Activated naive CD8-positive, alpha-beta T cell treated with anti-CD3 and anti-CD28 coated beads, Interleukin-2, amount 50 U/mL, for 16 hours (primary cell): ENCODE measurements at places on chromosomes 16 and 17.

- DNase-seq: no peak
These were observed 256.9 kb downstream of the C16orf95 start for GRCh38 chr16:87060034-87060986.

- no peak for DNase-seq
These were observed 241.7 kb downstream of the SOX9 start for GRCh38 chr17:72362376-72363088.

GRCh38 chr17:73139296-73139695, 25.5 kb upstream of the SSTR2 start:
- no peak for DNase-seq

DNA sequence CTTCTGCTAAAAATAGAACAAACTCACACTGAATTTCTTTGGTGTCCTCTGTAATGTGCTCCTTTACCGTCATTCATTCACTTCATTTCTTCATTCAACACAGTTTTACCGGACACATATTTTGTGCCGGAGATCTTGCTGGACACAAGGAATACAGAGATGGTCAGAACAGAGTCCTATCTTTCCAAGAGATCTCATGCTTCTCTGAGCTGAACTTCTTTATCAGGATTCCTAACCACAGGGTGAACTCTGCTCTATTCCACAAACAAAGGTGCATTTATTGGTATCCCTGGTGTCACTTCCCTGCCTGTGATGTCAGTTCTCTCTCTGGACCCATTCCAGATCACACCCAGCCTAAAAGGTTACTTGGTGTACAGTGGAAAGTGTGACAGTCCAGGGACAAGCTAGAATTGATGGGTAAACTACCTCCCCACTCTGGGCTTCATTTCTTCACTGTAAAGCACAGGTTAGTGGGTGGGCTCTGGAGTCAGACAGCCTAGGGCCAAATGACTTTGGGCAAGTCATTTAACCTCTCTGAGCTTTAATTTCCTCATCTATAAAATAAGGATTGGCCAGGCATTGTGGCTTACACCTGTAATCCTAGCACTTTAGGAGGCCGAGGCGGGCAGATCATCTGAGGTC, 4.2 kb downstream of the IFI35 start:
- no peak for DNase-seq

- no peak for DNase-seq
These were observed 46.5 kb upstream of the GINS3 start for GRCh38 chr16:58345574-58346354.

GRCh38 chr17:58289869-58290268, 9.1 kb upstream of the MPO start:
- DNase-seq: no peak

- DNase-seq: no peak
These were observed 22.5 kb upstream of the TBX2 start for GRCh38 chr17:61376931-61377838.

DNA sequence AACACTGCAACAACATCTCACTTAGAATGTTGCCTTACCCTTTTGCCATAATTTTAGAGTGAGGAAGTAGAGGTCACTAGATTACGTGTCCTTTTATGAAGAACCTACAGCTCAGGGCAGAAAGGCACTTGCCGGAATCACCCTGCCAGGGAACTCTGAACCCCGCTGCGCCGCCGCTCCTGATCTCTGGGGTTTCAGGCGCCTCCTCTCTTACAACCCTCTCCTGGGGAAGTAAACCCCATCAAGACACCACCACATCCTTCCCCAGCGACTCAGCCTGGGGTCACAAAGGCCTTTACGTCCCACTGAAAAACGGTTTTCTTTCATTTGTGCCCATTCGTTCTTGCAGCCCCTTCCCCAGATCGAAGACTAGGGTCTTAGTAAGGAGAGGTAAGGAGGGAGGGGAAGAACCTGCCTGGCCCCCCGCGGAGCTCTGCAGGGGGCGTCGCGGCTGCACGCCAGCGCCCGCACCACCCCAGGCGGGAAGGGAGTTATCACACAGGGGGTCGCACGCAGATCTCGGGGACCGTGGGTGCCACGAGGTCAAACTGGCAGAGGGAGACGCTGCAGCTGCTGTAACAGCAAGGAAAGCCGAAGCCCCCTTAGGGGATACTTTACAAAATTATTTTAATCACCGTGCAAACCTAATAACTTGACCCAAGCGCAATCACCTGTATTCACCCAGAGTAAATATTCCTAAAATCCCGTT, 1.0 kb upstream of the HLF start:
- no peak for DNase-seq
